ENCODE measurements at places on chromosomes 6 and 20.

DNA sequence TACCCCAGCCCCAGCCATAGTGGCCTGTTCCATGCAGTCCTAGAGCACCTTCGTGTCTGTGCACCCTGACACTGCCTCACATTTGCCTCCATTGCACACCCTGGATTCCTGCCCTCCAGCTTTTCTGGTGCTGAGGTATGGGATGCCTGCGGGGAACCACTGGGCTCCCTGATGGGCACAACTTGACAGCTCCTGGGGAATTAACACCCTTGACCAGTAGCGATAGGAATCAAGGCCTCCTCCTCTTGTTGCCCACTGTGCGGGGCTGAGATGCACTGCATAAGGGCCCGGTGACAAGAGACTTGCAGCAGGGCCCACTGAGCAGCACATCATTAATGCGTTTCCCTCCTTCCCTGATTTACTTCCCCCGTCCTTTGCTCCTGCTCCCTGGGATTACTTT lies 235.6 kb upstream of the MOCS1 start:
- no peak for DNase-seq

GRCh38 chr6:56620229-56620868 lies 22.3 kb downstream of the DST start:
- no peak for DNase-seq

DNA sequence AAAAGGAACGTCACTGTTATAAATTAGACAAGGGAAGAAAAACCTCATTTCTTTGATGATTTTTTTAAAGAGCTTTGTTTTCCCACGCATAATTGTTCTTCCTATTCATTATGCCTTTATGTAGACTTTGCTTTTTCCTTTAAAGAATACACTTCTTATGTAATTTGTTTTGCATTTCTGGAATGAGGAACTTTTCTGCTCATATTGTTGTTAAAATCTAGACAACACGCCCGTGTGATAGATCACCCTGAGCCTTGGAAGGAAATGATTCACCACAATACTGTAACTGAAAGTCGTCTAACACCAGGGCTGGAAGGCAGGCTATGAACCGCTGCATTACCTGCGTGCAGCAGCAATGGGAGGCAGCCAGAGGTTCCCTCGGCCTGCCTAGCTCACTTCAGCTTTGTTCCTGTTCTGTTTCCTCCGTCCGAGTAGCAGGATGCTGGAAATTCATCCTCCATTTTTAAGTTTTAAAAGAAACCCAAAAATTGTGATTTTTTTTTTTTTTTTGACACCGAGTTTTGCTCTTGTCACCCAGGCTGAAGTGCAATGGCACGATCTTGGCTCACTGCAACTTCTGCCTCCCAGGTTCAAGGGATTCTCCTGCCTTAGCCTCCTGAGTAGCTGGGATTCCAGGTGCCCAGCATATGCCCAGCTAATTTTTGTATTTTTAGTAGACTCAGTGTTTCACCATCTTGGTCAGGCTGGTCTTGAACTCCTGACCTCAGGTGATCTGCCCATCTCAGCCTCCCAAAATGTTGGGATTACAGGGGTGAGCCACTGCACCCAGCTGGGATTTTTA lies 49.6 kb upstream of the ZNF217 start:
- peak; percentile 59 for DNase-seq

GRCh38 chr6:89564752-89565427 lies 73.7 kb downstream of the LYRM2 start:
- no peak for DNase-seq

DNA sequence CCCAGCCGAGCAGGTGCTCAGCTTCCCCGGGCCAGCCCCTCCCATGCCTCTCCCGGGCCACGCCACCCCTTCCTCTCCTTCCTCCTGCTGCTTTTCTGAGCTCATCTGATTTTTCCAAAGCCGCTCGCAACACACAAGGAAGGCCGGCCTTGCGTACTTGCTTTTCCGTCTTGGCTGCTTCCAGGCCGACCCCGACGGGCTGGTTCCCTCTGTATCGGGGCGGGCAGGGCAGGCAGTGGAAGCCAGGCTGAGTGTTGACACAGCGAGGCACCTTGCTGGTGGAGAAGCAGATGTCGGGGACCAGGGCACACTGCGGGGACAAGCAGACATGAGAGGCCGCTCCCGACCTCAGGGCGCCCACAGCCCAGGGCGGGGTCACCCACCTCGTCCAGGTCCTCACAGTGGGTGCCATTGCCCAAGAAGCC lies 21.1 kb downstream of the THBS2 start:
- DNase-seq = no peak

DNA sequence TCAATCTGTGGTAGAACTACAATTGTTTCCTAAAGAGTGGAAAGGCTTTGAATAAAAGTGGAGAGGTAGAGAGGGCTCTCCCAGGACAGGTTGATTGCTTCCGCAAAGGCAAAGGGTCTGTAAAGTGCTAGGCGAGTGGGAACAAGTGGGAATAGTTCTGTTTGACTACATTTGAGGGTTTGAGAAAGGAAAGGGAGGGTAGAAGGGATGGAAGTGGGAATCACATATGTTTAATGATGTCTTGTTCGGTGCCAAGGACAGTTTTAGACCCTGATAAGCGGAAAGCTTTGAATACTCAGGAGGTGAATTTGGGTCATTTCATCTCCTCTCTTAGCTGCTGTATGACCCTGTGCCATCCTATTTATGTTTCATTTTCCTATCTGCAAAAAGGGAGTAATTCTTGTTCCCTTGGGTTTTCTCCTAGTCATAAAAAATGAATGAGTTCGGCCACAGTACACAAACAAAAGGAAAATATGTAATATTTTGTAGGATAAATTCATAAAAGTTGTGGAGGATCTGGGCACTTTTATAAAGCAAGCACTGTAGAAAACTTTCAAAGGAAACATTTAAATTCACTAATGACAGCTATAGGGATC lies 1.7 kb upstream of the PIM1 start:
- no peak for DNase-seq

DNA sequence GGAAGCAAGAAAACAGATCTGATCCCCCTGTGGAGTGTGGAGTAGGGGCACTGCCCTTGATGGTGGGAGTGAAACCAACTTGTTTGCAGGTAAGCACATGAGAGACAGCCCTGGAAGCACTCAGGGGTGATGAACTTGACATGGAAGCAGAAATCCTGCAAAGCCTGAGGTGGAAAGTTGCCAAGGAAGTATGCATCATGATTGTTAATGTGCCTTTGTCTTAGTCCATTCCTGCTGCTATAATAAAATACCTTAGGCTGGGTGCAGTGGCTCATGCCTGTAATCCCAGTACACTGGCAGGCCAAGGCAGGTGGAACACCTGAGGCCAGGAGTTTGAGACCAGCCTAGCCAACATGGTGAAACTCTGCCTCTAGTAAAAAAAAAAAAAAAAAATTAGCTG lies 40.2 kb upstream of the IFNGR1 start:
- no peak for DNase-seq

DNA sequence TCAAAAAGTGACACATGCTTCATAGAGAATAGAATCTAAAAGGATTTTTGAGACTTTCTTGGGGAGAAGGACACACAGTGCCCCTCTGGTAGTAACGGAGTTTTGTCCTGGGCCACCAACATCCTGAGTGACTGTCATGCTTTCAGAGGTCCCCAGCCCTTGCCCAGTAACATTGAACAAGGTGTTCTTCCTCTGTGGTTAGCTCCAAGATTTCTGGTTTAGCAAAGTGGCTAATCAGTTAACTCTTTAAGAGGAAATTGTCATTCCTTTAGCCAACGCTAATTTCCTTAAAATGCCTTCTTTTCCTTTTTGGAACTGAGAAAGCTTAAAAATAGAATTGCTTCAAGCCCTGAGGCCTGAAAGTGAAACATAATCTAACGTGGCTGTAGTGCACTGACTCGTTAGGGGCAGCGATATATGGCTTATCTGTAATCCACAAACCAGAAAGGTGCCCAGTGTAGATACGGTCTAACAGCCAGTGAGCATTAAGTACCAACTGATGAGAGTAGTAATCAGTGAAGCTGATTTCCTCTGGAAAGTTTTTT lies 7.8 kb downstream of the E2F3 start:
- no peak for DNase-seq

DNA sequence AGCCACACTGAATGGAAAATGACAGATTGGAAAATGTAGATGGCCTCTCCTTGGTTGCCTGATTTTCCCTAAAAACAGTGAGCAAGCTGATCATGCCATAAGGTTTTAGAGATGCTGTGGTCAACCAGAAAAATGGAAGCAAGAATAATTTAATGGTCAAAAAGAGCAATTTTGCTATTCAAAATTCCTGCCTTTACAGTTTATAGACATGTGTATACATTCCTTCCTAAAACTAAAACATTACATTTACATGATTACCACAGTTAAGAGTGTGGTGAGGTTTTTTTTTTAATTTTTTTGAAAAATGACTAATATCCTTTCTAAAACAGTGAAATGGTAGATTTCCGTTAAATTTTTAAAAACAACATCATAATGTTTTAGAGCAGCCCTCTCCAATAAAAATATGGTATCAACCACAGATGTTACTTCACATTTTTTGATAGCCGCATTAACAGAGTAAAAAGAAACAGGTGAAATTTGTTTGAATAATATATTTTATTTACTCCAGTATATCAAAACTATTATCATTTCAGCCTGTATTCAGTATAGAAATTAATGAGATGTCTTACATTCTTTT lies 407.0 kb upstream of the SOX4 start:
- DNase-seq = no peak

DNA sequence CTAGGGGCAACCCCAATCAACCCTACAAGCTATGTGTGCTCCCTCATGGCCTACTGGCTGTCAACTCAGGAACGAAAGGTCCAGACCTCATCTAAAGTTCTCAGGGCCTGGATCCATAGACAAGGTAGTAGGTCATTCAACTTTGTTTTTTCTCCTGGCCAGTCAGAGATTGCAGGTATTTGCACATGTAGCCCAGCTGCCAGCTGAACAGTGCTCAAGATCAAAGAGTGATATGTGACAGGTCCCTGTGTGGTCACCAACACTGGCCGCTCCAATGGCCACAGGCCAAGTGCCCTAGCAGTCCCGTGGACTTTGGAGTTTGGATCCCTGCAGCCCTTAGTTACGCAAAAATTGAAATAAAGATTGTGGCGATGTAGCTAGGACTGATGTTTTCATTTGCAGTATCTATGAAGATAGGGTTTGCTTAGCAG lies 60.6 kb upstream of the ATXN1 start:
- no peak for DNase-seq

DNA sequence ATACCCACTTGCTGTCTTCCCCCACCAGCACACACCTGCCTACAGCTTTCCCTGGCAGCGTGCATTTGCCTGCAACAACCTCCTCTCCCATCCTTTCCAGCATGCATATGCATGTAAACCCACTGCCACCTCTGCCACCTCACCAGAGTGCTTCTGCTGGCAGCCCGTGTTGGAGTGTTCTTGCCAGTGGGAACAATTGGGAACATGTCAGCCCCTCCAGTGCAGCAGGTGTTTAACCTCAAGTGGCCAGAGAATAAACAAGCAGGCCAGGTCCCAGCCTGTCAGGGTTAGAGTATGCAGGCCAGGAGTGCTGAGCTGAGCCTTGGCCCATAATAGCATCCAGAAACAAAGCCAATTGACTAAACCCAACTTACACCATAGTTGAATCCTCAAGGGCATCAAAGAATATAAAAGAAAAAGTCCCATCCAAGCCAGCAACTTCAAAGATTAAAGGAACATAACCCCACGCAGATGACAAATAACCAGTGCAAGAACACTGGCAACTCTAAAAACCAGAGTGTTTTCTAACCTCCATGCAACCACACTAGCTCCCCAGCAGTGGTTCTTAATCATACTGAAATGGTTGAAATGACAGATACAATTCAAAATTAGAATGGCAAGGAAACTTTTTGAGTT lies 1212.1 kb upstream of the CITED2 start:
- no peak for DNase-seq

DNA sequence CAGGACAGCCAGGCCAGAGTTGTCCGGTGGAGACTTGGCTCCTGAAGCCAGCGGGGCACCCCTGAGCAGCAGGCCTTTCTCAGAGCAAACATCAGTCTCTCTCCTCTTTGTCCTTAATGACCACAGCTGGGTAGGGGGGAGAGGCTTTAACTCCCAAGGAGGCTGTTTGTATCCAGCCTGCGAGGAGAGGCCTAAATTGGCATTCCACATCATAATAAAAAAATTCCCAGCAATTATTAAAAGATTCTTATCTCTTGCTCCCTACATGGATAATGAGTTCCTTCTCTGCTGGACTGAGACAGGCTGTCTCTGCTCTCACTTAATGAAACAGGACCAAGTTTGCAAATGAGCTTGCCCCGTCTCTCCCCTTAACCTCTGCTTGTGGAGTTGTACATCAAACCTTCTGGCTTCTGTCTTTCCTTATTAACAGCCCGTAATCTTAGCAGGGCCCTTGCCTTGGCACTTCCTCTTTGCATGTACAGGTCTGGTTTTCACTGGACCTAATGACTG lies 838.2 kb downstream of the MAFB start:
- no peak for DNase-seq

DNA sequence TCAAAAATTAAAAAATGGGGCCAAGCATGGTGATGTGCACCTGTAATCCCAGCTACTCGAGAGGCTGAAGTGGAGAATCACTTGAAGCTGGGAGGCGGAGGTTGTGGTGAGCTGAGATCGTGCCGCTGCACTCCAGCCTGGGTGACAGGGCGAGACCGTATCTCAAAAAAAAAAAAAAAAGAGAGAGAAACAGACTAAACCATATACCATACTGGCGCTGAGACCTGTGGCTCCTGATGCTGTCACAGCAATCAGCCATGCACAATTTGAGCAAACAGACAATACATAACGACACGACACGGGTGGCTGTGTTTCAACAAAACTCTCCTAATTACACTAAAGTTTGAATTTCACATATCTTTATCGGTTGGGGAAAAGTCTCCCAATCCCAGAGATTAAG lies 14.9 kb upstream of the CBFA2T2 start:
- no peak for DNase-seq

DNA sequence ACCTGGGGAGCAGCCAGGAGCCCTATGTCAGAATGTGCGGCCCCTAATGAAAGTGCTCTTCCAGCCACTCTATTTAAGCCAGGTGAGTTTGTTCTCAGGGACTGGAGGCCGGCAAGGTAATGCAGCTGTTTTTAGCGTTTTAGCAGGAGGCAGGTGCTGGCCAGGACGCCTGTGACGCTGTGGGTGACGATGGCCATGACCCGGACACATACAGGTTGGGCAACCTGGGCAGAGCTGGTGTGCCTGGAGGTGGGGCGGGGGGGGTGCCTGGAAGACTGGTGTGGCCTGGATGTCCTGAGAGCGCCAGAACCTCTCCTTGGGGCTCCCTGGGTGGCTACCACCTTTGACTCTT lies 51.7 kb downstream of the RBM38 start:
- no peak for DNase-seq

Measured in BJ (cell line).